ENCODE measurements at places on chromosomes 7 and 10. TPM values are rescaled to one million over a fixed set of nuclear protein-coding genes. Genes with fewer than 3 reads are reported as not detected.

The SRGN gene
- polyA plus RNA-seq: 50.5 TPM

The HMX2 gene
- polyA plus RNA-seq: 0.07 TPM

GRCh38 chr10:80537086-80537735 is 491 bp upstream of the SH2D4B start:
- DNase-seq: no peak

DNA sequence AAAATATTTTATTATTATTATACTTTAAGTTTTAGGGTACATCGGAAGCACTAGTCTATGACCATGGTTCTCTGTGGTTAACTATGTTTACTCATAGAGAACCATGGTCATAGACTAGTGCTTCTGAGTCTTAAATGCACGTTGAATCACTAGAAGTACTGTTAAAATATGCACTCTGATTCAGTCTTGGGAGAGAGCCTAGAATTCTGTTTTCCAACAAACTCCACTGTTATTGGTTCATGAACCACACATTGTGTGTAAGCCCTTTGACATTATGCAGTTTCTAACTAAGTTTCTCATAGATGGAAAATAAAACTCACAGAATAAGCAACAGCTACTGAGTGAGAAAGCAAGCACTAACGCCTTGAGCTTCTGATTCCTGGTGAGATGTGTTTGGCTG is 1120.6 kb downstream of the SORCS1 start:
- DNase-seq: no peak

DNA sequence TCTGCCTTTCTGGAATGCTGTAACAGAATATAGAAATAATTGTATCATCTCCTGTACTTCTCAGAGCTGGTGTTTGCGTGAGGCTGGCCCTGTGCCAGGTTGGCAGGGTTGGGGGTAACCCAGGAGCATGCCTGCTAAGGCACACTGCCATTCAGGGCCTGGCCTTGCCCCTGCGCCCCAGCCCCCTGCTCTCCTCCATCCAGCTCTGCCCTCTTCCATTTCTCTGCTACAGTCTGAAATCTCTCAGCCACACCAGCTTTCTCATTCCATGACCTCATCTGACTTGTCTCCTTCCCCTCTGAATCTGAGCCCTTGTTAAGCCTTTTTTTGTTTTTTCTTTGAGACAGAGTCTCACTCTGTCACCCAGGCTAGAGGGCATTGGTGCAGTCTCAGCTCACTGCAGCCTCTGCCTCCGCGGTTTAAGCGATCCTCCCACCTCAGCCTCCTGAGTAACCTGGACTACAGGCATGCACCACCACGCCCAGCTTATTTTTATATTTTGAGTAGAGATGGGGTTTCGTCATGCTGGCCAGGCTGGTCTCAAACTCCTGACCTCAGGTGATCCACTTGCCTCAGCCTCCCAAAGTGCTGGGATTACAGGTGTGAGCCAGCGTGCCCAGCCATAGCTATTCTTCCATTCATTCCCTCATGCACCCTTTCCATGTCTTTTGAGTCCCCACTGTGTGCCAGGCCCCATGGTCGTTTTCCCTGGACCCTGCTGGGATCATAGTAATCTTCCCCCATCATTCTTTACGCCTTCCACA is 206.8 kb downstream of the CUX1 start:
- DNase-seq: no peak

- DNase-seq: peak; percentile 13
Measured at GRCh38 chr7:132742189-132742612, 165.9 kb upstream of the PLXNA4 start.
